CD4-positive, alpha-beta memory T cell (primary cell): ENCODE measurements at places on chromosomes 13 and 19. TPM values are rescaled to one million over a fixed set of nuclear protein-coding genes. Genes with fewer than 3 reads are reported as not detected.
A peak's percentile ranks its signal among the peaks of the same experiment; 100 is the strongest.

Gene TMEM272
- 0.41 TPM for polyA plus RNA-seq

Gene ZNF576
- polyA plus RNA-seq = 8.4 TPM

DNA sequence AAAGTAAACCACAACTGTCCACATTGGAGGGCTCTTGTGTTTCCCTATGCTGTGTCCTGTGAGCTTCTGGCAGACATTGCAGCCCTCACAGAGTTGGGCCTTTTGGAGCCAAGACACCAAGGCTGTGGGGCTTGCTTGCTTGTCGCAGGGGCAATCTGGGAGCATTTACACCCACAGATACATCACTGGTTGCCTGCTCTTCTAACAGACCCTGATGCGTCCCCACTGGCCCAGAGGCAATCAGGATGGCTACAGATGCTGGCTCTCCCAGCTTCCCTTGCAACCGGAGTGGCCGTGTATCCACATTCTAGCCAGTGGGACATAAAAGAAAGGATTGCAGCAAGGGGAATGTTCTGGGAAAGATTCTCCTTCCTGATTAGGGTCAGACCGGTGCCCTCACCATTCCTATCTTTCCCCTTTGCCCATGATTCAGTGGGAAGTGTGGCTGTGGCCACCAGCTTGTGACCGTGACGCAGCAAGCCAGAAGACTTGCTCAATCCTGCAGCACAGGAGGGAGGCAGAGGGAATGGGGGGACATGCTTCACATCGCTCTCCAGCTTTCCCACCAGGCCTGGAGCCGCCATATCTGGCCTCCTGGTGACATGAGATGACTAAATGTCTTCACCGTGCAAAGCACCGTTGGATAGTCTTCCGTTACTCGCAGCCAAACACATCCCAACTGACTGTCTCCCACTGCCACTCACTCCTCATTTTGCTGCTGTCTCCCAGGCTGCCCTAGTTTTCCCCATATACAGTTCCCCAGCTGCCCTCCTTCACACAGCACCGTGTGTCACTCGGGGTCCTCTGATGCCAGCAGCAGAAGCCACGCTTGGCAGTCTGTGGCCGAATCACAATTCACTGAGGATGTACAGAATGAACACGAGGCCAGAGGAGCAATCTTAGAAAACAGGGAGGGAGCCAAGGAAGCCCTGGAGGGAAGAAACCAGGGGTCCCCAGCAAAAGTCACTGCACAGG lies 151.0 kb downstream of the DPF1 start:
- no peak overlapping the region for H3K27ac ChIP-seq
- H3K27me3 ChIP-seq = no peaks in the 10 kb centered on the region
- no peak for DNase-seq
- H3K4me1 ChIP-seq = no peaks in the 10 kb centered on the region
- H3K4me3 ChIP-seq = no peak overlapping the region

DNA sequence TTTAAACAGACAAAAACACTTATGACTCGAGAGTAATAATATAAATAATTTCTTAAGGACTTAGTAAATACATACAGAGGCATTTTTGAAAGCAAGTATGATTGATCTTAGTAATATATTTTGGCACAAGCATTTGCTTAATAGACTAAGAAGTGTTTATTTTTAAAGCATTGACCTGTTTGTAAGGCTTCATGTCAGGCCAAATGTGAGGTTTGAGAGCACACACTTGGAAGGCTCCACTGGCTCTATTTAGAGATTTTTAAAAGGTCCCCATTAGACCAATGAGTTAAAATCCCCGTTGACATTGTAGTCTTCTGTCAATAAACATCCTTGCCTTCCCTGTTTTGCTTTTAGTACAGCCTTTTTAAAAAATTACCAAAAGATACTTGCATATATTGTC lies 50.4 kb downstream of the ATP8A2 start:
- H3K27me3 ChIP-seq = no peaks in the 10 kb centered on the region
- no peaks in the 10 kb centered on the region for H3K4me1 ChIP-seq
- DNase-seq = no peak

GRCh38 chr13:49240017-49240416 lies 7.7 kb upstream of the CDADC1 start:
- H3K27me3 ChIP-seq = no peaks in the 10 kb centered on the region
- no peaks in the 10 kb centered on the region for H3K36me3 ChIP-seq
- no peak overlapping the region for H3K4me3 ChIP-seq
- DNase-seq = peak; percentile 50
- no peak overlapping the region for H3K27ac ChIP-seq

Gene CD79A
- 29.7 TPM for polyA plus RNA-seq

DNA sequence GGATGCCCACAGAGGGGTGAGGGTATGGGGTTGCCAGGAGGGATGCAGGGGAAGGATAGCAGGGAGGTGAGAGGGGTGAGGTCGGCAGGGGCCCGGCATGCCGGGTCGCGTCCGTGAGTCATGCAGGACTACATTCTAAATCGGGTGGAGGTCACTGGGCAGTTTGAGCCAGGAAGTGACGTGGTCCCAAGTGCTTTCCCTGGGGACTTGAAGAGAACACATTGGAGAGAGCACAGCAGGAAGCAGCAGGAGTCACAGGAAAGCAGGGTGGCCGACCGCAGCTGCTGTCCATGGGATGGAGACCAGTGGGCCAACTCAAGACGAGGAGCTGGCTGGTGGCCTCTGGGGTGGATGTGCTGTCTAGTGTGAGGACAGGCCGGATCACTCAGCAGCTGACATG lies 92.0 kb upstream of the WASF3 start:
- no peak overlapping the region for H3K4me3 ChIP-seq
- no peak for DNase-seq
- H3K27ac ChIP-seq = no peak overlapping the region
- no peaks in the 10 kb centered on the region for H3K27me3 ChIP-seq
- no peaks in the 10 kb centered on the region for H3K4me1 ChIP-seq

- H3K27ac ChIP-seq = no peak overlapping the region
- no peaks in the 10 kb centered on the region for H3K36me3 ChIP-seq
- H3K27me3 ChIP-seq = no peaks in the 10 kb centered on the region
- no peaks in the 10 kb centered on the region for H3K4me1 ChIP-seq
Observed at GRCh38 chr19:31144075-31144870, 205.0 kb downstream of the TSHZ3 start.

DNA sequence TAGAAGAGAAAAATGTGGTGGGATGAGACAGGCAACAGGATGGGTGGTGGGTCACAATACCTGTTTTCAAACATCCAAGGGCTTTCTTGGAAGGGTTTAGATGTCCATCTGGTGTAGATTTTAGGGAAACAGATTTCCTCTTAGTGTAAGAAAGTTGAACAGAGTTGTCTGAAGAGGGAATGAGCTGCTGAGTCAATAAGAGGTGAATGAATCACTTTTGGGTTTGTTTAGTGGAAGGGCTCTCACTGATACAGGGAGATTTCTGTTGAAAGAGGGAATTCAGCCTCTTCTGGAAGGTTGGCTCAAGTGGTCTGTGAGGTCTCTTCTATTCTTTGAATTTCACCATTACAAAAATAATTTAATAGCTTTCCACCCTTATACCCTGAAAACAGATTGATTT lies 54.6 kb downstream of the LACC1 start:
- H3K4me3 ChIP-seq = no peak overlapping the region
- H3K36me3 ChIP-seq = no peaks in the 10 kb centered on the region
- no peaks in the 10 kb centered on the region for H3K27me3 ChIP-seq
- DNase-seq = no peak

DNA sequence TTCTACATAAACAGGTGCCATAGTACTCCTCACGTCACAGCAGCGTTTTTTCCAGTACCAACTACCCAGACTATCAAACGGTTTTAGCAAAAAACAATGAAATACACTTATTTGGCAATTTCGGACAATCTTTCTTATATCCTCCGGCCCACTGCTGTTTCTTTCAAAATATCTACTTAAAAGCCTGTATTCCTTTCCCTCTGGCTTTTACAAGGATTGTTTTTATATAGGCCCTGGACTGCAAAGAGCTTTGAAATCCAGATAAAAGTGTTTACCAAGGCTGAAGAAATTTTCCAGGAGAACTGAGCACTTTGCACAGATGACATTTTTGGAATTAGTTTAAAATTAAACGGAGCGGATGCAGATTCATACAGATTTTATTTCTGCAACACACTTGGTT lies 255.9 kb upstream of the STARD13 start:
- no peaks in the 10 kb centered on the region for H3K36me3 ChIP-seq
- DNase-seq = no peak
- peaks cover 43% of the 10 kb centered on the region for H3K4me1 ChIP-seq
- H3K27ac ChIP-seq = peak overlapping the region; percentile 96

Gene NRTN
- 0.34 TPM for polyA plus RNA-seq

Gene ZNF320
- polyA plus RNA-seq = 2.8 TPM

DNA sequence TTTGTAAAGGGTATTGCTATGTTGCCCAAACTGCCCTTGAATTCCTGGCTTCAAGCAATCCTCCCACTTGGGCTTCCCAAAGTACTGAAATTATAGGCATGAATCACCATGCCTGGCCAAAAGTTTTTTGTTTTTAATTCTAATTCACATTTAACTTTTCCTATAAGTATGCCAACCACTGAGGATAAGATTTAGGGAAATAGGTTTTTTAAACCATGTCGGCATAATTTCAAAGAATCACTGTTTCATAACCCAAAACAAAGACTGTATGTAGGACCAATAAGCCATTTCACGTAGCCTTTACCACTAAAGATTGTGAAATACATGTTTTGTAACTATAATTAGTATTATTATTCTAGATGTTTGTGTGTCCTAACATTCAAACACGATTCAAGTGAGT lies 8.2 kb downstream of the ZDHHC20 start:
- H3K36me3 ChIP-seq = no peaks in the 10 kb centered on the region
- DNase-seq = no peak
- no peaks in the 10 kb centered on the region for H3K27me3 ChIP-seq
- no peak overlapping the region for H3K4me3 ChIP-seq
- H3K4me1 ChIP-seq = peaks cover 44% of the 10 kb centered on the region

DNA sequence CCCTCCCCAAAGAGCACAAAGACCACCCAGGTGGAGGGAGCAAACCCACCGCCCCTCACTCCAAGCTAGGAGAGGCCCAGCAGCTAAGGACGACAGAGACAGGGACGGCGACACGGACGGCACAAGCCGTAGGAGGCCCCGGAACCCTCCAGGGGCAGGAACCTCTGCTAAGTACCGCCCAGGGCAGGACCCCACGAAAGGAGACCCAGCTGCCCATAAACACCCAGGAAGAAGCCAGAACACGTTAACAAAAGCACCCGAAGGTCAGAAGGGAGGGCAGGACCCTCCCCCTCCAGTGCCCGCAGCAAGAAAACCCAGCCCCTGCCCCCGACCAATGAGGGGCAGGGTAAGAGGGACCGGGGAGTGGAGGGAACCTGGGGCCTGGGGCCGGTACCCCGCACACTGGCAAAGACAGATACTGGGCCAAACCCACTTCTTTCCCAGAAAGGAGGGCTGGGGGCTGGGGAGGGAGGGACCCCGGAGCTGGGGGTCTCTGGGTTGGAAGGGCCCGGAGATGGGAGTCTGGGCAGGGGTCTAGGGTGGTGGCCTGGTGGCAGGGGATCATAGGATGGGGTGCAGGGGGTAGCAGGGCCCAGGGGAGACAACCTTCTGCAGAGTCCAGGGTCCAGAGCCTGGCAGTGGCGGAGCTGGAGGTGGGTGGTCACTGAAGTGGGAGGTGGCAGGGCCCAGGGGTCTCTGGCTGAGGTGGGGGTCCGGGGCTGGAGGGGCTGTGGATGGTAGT lies 2.4 kb downstream of the BTBD2 start:
- no peaks in the 10 kb centered on the region for H3K36me3 ChIP-seq
- DNase-seq = no peak
- no peak overlapping the region for H3K27ac ChIP-seq
- H3K4me1 ChIP-seq = peaks cover 11% of the 10 kb centered on the region

Gene ZNF101
- polyA plus RNA-seq = 97.3 TPM

GRCh38 chr13:47111499-47111898 lies 214.6 kb upstream of the HTR2A start:
- no peaks in the 10 kb centered on the region for H3K4me1 ChIP-seq
- no peak overlapping the region for H3K27ac ChIP-seq
- no peaks in the 10 kb centered on the region for H3K36me3 ChIP-seq
- no peak overlapping the region for H3K4me3 ChIP-seq
- no peak for DNase-seq
- H3K27me3 ChIP-seq = no peaks in the 10 kb centered on the region

GRCh38 chr13:25432691-25433090 lies 60.9 kb downstream of the ATP8A2 start:
- H3K4me1 ChIP-seq = no peaks in the 10 kb centered on the region
- H3K27me3 ChIP-seq = no peaks in the 10 kb centered on the region
- no peak overlapping the region for H3K27ac ChIP-seq
- no peak for DNase-seq

DNA sequence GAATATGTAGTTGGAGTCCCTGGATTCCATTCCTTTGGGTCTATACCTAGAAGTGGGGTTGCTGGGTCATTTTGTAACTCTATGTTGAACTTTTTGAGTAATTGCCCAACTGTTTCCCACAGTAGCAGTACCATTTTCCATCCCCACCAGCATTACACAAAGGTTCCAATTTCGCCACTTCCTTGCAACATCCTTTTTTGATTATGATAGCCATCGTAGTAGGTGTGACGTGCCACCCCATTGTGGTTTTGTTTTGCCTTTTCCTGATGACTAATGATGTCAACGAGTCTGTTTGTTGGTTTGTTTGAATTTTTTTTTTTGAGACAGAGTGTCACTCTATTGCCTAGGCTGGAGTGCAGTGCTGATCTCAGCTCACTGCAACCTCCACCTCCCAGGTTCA lies 3.3 kb upstream of the PEX11G start:
- H3K36me3 ChIP-seq = no peaks in the 10 kb centered on the region
- peak; percentile 41 for DNase-seq
- H3K27ac ChIP-seq = no peak overlapping the region
- H3K4me1 ChIP-seq = peaks cover 12% of the 10 kb centered on the region
